Iris pigment epithelial cell (primary cell): ENCODE measurements at places on chromosomes 1 and 21.

DNA sequence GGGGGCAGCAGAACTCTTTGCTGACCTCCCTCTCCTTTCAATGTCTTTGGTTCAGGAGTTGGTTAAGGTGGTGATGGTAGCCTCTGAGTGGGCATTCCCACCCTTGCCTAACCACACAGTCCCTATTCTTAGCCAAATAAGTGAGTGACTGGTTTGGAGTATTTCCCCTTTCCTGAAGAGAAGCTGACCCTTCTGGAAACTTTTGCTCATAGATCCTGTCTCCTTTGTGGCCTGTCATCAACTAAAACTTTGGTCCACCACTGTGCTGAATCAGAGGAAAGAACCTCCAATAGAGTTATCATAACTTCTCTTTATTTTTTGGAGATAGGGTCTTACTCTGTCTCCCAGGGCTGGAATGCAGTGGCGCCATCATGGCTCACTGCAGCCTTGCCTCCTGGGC is 31.1 kb downstream of the C1orf21 start:
- DNase-seq: no peak

GRCh38 chr1:182329471-182329870 is 62.1 kb downstream of the GLUL start:
- DNase-seq: no peak

- DNase-seq: no peak
Observed at GRCh38 chr1:18535391-18536210, 54.9 kb downstream of the KLHDC7A start.

DNA sequence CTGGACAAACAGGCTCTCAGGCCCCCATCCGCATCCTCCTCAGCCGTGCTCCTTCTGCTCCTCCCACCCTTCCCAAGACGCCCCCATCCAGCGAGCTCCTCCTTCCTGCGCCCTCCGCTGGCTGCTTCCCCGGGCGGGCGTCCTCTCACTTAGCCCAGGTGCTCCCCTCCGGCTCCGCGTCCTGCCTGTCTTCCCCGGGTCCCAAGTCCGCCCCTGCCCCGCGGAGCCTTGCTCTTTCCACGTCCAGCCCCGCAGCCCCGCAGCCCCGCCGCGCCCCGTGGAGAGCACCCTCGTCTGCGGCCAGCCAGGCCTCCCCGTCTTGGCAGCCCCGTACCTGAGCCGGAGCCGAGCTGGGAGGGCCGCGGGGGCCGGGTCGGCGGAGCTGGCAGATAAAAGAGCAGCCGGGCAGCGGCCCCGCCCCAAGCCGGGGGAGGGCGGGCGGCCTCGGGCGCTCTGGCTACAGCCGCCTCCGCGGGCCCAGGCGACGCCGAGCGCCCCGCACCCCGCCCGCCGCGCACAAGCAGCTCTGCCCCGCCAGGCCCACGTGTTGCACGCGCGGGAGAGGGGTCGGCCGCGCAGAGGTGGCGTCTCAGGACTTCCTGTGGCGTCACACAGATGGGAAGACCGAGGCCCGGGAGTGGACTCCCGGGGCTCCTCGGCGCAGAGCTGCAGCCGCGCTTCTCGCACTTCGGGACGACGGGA is at the start of gene PAQR7:
PAQR7 (minus strand) TSS at position 555 of the 702 bp plus-strand sequence. CDS start 11,869 bp downstream, outside the sequence.
- peak; percentile 68 for DNase-seq

- DNase-seq: peak; percentile 96
Observed at GRCh38 chr1:97906567-97907241, 14.1 kb downstream of the DPYD start.

DNA sequence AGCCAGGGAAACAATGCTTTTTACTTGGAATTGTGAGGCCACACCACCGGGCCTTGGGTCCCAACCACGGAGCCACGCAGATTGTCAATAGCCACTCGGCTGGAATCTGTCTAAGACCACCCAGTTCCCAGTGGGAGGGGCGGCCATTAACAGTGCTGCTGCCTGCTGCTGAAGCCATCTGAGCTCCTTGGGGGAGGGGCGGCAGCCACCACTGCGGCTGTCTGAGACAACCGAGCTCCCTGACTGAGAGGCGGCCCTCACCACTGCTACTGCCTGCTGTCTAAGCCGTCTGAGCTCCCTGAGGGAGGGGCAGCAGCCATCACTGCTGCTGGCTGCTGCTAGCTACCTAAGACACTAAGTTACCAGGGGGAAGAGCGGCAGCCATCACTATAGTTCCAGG is 64.3 kb downstream of the DMRTA2 start:
- no peak for DNase-seq

GRCh38 chr21:31455506-31455905 is 111.4 kb upstream of the TIAM1 start:
- DNase-seq: no peak

- DNase-seq: peak; percentile 93
Observed at GRCh38 chr1:7993593-7994479, 32.3 kb downstream of the ERRFI1 start.

- DNase-seq: no peak
Observed at GRCh38 chr1:217896490-217896889, 265.3 kb downstream of the SPATA17 start.

- DNase-seq: peak; percentile 67
Observed at GRCh38 chr1:10252508-10252907, 42.1 kb downstream of the KIF1B start.

DNA sequence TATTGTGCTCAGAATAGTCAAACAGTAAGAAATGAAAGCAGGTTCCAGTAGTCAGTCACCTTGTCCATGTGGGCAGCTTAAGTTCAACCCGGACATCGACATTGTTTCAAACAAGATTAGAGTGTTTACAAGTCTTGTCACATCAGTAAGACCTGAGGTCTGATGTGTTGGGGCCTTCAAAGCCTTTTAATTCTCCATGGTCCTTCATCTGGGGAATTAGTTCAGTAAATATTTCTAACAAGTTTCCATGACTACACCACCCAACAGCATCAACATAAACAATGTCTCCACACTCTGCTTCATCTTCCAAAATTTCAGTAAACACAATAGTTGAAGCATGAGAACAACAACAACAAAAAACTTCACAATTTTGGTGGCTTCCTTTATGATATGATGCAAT is 15.1 kb upstream of the ADORA1 start:
- DNase-seq: no peak

GRCh38 chr1:37038227-37039093 is 4.1 kb upstream of the GRIK3 start:
- DNase-seq: no peak

DNA sequence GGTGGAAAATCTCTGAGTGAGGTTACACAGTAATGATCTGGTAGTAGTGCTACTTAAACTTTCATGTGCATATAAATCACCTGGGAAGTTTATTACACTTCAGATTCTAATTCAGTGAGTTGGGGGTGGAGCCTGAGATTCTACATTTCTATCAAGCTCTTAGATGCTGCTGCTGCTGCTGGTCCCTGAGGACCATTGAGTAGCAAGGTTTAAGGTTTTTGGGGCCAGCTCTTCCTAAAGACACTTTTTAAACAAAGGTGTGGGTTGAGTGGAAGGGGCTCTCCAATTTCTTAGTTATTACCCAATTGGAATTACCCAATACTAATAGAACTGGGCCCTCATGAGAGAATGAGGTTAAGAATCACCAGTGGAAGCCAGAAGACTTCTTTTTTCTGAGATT is 29.5 kb downstream of the KCNA3 start:
- DNase-seq: no peak
